ENCODE measurements at places on chromosomes 6 and 20. TPM values are rescaled to one million over a fixed set of nuclear protein-coding genes. Genes with fewer than 3 reads are reported as not detected.

- H3K4me3 ChIP-seq, result no peak overlapping the region
- no peaks in the 10 kb centered on the region for H3K27me3 ChIP-seq
- no peaks in the 10 kb centered on the region for H3K36me3 ChIP-seq
These were observed 367.1 kb downstream of the PREX1 start for GRCh38 chr20:48460681-48461080.

GRCh38 chr6:134247231-134247833 lies 70.6 kb downstream of the SGK1 start:
- H3K4me1 ChIP-seq, result peaks cover 53% of the 10 kb centered on the region
- no peaks in the 10 kb centered on the region for H3K27me3 ChIP-seq
- H3K27ac ChIP-seq, result peak overlapping the region; percentile 54
- no peaks in the 10 kb centered on the region for H3K36me3 ChIP-seq
- no peak overlapping the region for H3K4me3 ChIP-seq

DNA sequence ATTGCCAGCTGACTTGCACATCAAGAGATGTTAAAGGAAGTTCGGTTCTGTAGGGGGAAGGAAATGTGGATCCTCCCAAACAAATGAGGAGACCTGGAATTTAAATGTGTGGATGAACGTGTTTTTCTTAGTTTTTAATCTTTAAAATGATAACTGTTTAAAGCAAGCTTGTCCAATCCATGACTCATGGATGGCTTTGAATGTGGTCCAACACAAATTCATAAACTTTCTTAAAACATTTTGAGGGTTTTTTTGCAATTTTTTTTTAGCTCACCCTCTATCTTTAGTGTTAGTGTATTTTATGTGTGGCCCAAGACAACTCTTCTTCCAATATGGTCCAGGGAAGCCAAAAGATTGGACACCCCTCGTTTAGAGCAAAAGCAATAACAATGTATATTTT lies 12.6 kb downstream of the TUBB2B start:
- no peak overlapping the region for H3K27ac ChIP-seq
- no peaks in the 10 kb centered on the region for H3K36me3 ChIP-seq
- H3K4me1 ChIP-seq, result no peaks in the 10 kb centered on the region
- H3K4me3 ChIP-seq, result no peak overlapping the region
- H3K27me3 ChIP-seq, result no peaks in the 10 kb centered on the region
- no peak for DNase-seq

DNA sequence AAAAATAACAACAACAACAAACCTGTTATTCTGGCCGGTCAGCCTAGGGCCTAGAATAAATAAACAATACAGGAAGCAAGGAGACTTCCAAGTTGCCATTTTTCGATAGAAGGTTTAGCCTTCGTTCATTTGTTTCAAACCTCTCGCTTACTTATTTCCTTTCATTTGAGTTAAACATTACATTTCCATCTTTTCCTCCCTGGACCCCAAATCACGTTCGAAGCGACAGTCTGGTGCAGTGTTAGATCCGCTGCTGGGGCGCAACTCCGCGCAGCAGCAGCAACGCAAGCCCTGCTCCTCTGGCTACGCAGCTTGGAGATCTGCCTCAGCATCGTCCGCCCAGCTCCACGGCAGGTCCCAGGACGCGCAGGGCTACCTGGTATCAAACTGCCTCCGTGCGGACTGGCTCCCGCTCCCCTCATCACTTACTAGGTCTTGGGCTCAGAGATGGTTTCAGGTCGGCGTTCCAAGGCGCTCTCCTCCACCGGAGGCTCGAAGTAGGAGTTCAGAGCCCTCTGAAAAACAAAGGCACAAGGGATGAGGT lies 530 bp downstream of the TDP2 start:
- peak overlapping the region; percentile 93 for H3K4me3 ChIP-seq
- peak overlapping the region; percentile 97 for H3K27ac ChIP-seq
- peaks cover 3% of the 10 kb centered on the region for H3K36me3 ChIP-seq
- no peaks in the 10 kb centered on the region for H3K4me1 ChIP-seq
- DNase-seq, result peak; percentile 45

GRCh38 chr6:6683969-6684833 lies 95.7 kb downstream of the LY86 start:
- DNase-seq, result no peak
- H3K27ac ChIP-seq, result peak overlapping the region; percentile 39
- no peak overlapping the region for H3K4me3 ChIP-seq
- H3K4me1 ChIP-seq, result peaks cover 48% of the 10 kb centered on the region

TMEM200A gene
- total RNA-seq, result 0.55 TPM
